ENCODE measurements at places on chromosomes 2 and 18.
A peak's percentile ranks its signal among the peaks of the same experiment; 100 is the strongest.

GRCh38 chr2:196480653-196481323 is 158.7 kb upstream of the CCDC150 start:
- DNase-seq, result no peak

GRCh38 chr2:230877759-230878598 is 13.2 kb downstream of the ITM2C start:
- DNase-seq, result no peak

DNA sequence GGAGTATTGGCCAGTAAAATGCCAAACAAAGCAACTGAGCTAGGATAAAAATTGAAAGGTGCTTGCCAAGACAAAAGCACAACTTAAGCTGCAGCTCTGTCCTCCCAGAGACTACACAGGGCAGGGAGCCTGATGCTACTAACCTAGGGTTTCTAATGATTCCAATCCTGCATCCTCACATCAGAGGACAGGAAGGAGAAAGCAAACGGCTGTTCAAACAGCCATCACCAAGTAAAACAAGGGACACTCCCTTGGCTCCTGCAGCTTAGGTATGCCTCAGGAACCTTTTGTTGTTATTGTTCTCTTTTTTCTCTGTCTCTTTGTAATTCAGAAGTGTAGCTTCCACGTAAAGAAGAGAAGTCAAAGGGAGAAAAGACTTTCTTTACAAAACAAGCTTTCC is 99.5 kb downstream of the TCF4 start:
- DNase-seq, result no peak

GRCh38 chr2:118222672-118223421 is 134.6 kb downstream of the INSIG2 start:
- DNase-seq, result no peak

DNA sequence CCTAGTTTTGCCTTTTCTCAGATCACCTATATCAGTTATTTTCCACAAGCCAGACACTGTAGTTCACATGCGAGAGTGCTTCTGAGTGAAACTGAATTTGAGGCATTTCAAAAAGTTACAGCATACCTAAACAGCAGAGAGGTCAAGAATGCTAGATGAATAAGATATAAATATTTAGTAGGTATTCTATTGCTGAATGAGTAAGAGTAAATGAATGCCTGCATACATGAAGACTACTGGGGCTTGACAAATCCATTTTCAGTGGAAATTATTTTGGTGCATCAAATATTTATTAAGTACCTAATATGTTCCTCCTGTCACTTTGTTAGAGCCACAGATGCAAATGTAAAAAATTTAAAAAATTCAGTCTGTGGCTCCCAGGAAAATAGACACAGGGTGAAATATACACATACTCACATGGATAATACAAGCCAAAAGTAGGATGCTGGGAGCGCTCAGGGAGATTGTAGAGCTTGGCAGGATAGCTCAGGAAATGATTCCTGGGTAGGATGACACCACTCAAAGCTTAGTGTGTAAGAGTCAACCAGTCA is 27.6 kb upstream of the CDC42EP3 start:
- DNase-seq, result no peak

- no peak for DNase-seq
Measured at GRCh38 chr18:8987241-8987640, 115.3 kb upstream of the NDUFV2 start.

DNA sequence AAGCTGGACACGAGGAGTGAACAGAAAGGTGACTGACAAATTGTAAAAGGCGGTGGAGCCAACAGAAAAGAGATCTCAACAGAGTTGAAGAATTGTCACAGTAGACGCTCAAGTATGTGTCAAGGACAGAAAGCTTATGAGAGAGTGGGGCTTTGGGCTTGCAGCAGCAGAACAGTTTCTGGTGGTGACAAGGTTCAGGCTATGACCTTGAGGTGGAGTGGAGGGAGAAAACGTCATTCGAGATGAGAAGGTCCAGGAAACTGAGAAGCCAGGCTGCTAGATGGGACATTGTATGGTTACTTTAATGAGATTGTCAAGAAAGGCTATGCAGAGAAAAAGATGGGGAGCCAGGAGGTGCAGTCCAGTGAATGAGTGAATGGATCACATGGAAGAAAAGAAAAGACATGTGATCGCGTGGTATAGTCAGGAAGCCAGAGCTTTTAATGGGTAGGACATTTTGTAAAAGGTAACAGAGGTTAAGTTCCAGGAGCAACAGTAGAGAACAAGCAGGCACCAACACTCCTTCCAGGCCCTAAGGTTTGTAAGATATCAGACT is 91.1 kb upstream of the EPC2 start:
- no peak for DNase-seq

DNA sequence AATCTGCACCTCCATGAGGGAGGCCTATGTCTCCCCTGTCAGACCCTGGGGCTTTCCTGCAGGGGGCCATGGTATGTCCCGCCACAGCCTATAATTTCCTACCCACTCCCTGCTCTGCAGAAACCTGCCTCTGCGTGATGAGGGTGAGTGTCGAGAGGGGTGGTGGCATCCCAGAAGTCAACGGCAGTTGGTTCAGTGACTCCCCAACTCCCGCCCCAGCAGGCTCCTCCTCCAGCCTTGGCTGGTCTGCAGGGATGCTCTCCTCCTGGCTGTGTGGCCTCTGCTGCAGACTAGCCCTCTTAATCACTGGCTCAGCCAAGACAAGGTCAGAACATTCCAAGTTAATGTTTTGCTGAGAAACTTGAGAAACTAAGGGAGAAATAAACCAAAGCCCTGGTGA is 13.3 kb downstream of the CELF4 start:
- DNase-seq, result no peak

GRCh38 chr2:157684940-157685466 is 56.3 kb upstream of the ACVR1C start:
- DNase-seq, result no peak

GRCh38 chr2:143933946-143934569 is 585.9 kb downstream of the ZEB2 start:
- DNase-seq, result no peak

DNA sequence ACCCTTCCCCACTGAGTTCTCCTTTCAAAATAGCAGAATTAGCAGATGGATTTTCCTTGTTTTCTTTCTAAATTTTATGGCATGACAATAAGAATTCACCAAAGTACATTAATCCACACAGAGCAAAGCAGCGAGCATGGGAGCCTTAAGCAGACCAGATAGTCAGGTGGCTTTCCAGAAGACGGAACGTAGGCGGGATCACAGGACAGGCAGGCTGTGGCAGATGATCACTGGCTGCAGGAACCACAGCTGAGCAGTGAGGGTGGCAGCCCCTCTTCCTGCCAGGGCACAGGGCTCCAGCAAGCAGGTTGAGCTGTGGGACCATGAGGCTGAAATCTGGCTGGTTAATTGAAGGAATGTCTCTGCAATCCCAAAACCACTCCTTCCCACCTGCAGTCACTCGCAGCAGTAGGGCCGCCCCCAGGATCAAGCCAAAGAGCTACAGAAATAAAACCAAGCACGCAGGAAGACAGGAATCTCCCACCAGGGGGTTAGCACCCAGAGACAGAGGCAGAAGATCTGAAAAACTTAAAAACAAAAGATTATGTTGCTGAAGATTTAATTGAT is 259.9 kb downstream of the EIPR1 start:
- DNase-seq, result no peak

- no peak for DNase-seq
Measured at GRCh38 chr18:76937597-76937996, 115.2 kb downstream of the ZNF236 start.

DNA sequence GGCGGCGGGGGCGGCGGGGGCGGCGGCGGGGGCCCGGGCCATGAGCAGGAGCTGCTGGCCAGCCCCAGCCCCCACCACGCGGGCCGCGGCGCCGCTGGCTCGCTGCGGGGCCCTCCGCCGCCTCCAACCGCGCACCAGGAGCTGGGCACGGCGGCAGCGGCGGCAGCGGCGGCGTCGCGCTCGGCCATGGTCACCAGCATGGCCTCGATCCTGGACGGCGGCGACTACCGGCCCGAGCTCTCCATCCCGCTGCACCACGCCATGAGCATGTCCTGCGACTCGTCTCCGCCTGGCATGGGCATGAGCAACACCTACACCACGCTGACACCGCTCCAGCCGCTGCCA is 644 bp downstream of the ONECUT2 start:
- no peak for DNase-seq

DNA sequence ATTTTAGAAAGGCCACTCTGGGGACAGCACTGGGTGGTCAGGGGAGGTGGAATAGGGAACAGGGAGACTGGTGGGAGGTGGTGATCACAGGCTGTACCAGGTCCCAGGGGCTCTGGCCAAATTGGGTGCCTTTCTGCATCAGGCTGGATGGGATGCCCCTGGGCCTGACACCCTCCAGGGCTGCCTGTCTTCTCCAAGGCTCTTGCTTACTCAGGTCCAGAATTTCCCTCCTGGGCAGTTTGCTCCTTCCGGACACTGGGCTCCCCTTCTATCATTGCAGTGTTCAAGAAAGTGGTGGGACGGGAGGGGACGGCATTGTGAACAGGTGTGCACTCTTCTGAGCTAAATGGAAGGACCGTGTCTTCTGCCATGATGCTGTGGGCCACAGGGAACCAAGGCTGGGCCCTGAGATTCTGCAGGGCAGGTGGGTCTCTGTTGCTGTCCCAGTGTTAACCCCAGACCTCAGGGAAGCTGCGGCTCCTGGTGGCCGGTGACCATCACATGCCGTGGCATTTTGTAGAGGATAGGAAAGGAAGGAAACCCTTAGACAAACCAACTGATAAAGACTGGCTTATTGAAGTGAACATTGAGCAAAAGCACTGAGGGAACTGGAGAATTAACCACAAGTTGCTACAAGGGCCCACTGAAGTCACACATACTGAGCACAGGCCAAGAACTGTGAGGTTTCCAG is 93.7 kb upstream of the HS6ST1 start:
- DNase-seq, result peak; percentile 59

- DNase-seq, result no peak
Measured at GRCh38 chr18:5983488-5983887, 88.2 kb upstream of the TMEM200C start.

GRCh38 chr18:70334728-70335329 is 46.0 kb downstream of the SOCS6 start:
- DNase-seq, result no peak

DNA sequence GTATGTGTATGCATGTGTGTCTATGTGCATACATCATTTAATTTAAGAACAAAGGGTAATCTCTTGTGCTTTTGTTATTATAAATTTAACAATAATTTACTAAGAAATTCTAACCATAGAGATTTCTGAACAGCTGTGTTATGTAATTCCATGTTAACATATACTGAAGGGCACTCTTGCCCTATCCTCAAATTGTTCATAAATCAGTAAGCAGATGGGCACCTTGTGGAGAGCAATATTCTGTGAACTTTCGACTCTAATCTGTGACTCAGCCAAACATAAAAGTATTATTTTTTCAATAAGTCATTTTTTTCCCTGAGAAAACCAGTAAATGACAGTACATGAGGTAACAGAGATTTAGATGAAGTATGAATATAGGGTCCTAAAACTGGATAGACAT is 938.3 kb upstream of the CRIM1 start:
- DNase-seq, result no peak

- no peak for DNase-seq
Measured at GRCh38 chr18:21593540-21594257, 6.8 kb downstream of the ESCO1 start.

DNA sequence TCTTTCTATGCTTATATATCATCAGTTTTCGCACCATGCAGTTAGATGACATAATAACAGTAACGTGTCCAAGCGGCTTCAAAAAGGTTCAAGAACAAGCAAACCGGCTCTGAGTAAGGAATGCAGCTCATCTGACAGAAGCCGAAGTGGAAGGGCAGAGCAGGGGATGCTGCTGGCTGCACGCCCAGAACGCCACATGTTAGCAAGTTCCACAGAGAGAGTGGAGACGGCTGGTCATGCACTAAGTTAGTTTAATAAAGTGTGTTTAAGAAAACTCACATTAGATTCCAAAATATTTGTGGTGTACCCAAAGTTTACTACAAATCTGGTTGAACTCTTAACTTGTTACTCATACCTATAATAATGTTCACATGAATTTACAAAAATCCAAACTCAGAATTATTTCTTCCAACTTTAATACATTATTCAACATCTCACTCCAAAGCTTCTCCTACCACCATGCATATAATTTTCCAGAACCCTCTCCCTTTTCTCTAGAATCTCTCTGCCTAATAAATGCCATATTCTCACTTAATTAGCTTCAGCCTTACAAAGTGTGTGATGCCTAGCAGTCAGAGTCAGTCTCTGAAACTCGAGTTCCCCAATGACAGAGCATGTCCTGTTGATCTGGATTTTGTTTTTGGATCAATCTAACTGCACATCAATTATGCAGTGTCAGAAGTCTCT is 170.0 kb downstream of the DNAH7 start:
- DNase-seq, result no peak

DNA sequence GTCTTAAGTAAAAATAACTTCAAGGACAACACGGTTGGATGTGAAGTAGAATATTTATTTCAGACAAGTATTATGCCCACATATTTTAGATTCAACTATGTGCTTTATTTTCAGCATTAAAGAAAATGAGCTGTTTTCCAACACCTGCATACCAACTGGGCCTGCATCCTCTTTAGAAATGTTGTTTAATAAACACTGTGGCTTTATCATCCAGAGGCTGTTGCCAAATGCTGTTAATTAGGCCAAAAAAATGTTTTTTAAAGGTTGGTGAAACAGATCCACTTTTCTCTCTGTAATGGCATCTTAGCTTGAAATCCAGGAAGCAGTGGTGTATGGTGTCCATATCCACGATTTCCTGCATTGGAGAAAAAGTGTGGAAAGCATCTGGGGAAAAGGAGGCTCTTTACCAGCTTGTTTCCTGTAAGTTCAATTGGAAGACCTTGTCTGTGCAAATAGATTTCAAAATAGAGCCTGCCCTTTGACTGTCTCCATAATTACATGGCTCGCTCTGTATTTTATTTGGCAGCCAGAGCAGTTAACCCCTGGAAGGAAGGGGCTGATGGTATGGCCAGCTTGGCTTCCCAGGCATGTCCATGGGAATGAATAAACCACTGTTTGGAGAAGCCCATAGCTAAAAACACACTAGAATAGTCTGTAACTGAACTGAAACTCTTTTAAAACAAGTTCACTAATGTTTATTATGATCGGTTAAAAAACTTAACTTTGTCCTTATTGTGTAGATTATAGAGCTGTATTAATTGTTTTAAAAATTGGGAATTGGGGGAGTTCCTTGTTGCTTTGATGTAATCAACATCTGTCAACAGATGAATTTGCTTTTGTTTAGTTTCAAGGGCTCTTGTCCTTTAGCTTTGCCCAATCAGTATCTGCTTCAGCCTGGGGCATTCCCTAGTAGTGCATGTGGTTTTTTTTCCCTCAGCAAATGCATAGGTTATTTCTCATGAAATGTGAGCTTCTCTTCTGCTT is 33.0 kb upstream of the DLX1 start:
- DNase-seq, result no peak

DNA sequence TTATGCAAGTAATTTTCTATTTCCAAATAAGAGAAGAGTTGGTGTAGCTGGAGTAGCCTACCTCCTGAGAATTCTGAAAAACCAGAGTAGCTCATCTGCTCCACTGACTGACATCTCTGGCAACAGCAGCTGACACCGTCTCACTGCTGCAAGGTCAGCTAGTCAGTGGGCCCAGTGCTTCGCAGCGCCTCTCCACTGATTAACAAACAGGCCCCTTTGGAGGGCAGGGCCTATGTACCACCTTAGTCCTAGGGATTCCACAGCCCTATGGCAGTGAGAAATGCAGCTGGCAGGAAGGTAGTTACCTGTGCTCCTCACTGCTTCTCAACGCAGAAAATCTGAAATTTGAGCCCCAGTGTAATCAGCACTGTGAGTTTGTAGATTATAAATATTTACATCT is 97.5 kb downstream of the DLGAP1 start:
- no peak for DNase-seq

- no peak for DNase-seq
Measured at GRCh38 chr2:176188774-176189680, 559 bp downstream of the HOXD1 start.
